Stimulated activated CD4-positive, alpha-beta T cell treated with anti-CD3 and anti-CD28 coated beads, Interleukin-15, amount 100 ng/mL, for 48 hours (primary cell): ENCODE measurements at places on chromosomes 1 and 21.

DNA sequence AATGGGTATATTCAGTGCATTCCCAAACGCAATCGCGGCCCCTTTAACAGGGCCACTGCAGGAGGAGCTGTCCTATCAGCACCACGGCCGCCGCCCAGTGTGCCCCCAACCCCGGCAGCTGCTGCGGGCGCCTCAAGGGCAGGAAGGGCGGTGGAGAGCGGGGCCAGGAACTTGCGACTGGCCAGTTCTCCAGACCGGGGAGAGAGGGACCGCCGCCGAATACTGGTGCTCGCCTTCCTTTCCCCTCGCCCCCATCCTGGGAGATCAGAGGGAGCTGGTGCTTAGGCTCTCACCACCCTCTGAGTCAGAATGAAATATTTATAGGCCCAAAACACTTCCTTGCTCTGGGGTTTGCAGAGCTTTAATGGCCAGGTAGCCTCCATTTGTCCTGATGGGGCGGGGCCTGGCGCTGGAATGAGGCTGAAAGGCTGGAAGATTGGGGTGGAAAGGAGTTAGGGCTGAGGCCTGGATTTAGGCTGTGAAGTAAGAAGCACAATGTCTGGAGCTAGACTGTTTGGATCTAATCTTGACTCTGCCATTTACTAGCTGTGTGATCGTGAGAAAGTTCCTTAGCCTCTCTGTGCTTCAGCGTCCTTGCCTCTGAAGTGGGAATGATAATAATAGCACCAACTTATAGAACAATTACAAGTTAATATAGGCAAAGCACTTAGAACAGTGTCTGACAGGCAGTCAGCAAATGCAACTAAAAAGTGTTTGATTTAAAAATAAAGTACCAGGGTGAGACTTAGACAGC is 75.5 kb downstream of the NAV1 start:
- DNase-seq: no peak

DNA sequence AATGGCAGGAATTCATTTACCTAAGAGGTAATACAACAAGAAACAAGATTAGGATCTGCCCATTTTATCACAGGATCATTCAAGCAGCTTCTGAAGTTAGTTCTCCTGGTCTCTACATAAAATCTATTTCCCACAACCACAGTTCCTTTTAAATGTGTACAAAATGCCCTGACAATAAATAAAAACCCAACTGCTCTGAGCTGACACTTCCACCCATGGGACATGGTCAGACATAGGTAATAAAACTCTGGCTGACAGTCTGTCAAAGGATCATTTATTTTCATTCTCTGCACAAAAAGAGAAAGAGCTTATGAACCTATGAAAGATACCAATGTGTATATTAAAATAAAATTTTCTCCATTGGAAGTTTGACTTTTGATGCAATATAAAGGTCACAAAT is 145.4 kb upstream of the PALMD start:
- no peak for DNase-seq

GRCh38 chr1:100791586-100791985 is 72.0 kb downstream of the VCAM1 start:
- no peak for DNase-seq

GRCh38 chr1:17191990-17192242 is 13.0 kb upstream of the PADI1 start:
- no peak for DNase-seq

GRCh38 chr1:220879076-220879508 is at the start of gene HLX:
Gene HLX, plus strand, starts transcription at chr1:220879443. Its CDS starts 415 bp downstream, at chr1:220879858.
- no peak for DNase-seq

DNA sequence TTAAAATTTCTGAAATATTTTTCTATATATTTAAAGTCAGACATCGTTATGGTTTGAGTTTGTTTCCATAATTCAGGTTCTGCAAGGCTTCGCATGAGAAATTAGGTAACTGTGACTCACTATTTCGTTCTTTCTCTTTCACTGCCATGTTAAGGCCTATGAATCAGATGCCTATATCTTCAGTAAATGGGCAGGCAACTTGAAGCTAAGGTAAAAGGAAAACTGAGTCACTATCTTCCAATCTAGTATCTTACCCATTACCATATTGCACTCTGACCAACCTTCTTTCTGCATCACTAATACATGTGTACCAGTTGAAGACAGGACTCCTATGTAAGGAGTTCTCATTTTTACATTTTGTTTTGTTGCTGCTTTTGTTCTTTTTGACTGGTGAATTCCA is 37.8 kb downstream of the PYHIN1 start:
- no peak for DNase-seq

GRCh38 chr1:21324368-21325141 is 34.3 kb upstream of the ECE1 start:
- DNase-seq: peak; percentile 76

DNA sequence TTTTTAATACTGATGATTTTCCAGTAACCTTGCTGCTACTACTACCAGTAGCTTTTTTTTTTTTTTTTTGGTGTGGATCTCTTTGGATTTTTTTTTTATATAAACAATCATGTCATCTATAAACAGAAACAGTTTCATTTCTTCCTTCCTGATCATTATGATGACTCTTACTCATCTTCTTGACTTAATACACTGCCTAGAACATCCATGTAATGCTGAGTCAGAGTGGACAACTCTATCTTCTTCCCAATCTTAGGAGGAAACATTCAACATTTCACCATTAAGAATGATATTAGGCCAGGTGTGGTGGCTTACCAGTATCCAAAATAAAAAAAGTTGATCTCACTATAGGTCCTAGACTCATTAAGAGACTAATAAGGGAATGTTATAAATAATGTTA is 69.1 kb downstream of the RUSC1 start:
- DNase-seq: no peak

DNA sequence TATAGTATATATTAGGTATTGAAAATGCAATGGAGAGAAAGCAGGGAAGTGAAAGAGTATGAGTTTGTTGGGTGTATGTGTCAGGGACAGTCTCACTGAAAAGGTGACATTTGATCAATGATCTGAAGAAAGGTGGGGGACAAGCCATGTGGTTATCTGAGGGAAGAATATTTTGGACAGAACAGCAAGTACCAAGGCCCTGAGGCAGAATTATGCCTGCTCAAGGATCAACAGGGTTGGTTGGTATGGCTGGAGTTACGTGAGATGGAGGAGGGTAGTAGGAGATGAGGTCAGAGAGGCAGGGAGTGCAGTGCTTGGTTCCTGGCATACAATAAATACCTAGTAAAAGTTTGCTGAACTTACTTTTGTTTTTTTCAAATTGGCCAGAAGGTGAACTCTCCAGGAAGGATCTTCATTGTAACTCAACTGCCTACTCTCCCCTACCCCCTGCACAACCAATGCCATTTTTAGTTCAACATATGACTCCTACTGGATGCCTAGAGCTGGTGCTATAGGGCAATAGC is 1.8 kb downstream of the LAMTOR2 start:
- no peak for DNase-seq

GRCh38 chr1:100188617-100189016 is 10.6 kb upstream of the LRRC39 start:
- DNase-seq: no peak

DNA sequence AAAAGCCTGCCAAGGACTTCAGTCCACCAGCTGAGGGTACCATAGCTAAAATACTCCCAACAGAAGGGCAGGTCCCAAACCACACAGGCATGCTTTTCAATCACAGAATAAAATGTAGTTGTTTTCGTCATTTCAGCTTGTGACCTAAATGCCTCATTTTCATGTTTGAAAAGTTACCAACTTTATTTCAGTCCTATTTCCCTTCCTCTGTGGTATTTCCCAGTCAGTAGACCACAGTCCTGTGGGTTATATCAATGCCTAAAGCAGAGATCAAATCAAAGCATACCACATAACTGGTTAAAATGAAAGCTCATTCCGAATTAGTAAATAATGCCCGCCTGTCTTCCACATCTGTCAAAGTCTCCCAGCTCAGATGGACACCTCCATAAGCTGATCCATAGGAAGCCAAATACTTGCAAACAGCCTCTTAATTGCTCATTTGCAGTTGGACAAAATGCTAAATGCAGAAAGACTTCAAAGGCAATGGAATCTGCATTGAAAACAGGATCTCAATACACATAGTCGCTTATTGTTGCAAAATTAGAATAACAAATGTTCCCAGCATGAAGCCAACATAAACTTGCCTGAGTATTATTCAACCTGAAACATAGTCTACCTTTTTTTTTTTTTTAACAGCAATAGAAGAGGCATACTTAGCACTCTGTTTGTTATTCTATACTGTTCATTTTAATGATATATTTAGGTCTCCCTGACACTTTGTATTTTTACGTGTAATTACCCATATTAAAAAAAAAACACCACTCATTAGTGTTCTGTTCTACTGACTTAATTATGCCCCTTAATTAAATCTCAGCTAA is 53.9 kb downstream of the NR5A2 start:
- no peak for DNase-seq

DNA sequence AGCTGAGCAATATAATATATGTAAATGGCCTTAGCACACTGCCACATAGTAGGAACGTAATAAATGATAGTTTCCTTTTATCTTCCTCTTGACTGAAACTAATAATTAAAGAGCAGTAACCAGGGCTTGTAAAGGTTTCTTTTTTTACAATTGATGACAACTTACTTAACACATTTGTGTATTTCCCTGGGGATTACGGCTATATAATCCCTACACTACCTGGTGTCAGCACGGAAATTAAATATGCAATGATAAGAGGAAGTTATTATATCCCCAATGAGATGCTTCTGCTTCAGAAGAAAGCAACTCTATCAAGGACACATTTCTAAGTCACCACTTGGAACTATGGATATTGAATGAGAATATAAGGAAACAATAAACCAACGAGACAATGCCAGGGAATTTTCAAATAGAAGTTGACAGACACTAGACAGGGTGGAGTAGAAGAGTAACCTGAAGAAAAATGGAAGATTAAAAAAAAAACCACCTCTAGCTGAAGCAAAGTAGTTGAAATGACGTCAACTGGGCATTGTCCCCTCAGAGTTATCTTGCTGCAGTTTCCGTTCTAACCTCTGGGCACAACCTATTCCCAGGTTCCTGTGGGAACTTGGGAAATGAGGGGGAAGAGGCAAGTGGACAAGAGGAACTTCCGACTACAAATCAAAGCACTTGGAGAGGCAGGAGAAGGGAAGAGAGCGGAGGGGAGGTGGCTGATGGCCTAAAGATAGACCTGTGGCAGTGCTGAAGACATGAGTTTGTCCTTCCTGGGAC is 66.5 kb downstream of the PLPP3 start:
- no peak for DNase-seq

- DNase-seq: no peak
Observed at GRCh38 chr1:36248250-36248894, 24.1 kb downstream of the THRAP3 start.

GRCh38 chr1:94118471-94118870 is 2.5 kb downstream of the ABCA4 start:
- DNase-seq: no peak

DNA sequence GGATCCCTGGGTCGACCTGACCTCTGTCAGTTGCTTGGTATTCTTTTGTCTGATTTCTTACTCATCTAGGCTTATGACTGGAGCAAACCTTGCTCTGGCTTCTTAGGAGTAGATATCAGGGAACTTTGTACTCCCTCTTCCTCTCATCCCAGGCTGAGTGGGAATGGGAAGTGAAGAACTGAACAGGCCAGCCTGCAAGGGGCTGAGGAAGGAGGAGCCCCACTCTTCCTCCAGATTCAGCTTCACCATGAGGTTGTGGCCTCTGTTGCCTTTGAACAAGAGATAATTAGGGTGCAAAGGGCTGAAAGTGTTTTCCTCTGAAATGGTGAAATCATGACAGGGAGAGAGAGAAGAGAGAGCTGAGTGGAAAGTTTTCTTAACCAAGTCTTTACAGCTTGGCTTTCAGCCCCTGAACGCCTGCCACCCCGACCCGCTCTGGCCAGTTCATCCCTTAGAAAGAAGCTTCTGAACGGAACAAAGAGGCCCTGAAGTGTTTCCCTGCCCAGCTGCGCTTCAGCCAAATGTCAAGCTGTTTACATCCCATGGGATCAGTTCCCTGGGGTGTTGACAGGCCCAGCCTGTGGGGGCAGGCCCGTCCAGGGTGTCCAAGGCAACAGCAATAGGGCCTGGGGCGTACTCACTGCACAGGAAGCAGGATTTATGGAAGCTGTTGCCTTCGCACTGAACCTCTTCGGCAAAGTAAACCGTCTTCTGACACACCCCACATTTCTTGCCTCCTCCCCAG is 11.2 kb downstream of the CSRP1 start:
- no peak for DNase-seq

- DNase-seq: no peak
Observed at GRCh38 chr1:205041001-205041715, 1.9 kb upstream of the CNTN2 start.

DNA sequence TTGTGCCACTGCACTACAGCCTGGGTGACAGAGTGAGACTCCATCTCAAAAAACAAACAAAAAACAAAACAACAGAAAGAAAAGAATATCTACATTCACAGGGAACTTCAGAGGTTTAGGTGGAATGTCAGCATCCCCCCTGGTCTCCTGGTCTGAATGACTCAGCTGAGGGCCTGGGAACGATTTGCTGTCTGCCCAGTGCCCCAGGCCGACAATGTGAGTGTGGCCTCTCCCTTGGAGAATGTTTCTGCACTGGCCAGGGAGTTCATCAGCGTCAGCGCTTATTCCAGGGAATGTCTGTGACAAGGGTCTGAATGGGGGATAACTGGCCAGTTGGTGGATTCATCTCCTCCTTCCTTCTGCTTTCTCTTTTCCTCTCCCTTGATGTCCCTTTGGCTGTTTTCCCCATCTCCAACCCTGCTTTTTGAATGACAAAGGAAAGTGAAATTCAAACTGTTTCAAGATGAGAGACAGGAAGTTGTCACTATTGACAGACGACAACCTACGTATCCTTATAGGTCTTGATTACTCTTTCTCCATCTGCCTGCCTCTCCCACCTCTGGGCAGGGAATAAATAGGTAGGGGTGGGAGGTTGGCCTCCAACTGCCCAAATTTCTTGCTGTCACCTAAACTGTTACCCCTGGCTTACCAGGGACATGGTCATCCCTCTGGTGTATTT is 213.1 kb downstream of the HHAT start:
- no peak for DNase-seq

GRCh38 chr1:212158912-212159796 is 123.6 kb downstream of the DTL start:
- no peak for DNase-seq

GRCh38 chr1:84163123-84163931 is 19.3 kb downstream of the PRKACB start:
- no peak for DNase-seq

GRCh38 chr21:44713130-44713529 is 1.8 kb upstream of the TSPEAR start:
- no peak for DNase-seq

- DNase-seq: no peak
Observed at GRCh38 chr1:177466286-177466685, 295.5 kb downstream of the BRINP2 start.

DNA sequence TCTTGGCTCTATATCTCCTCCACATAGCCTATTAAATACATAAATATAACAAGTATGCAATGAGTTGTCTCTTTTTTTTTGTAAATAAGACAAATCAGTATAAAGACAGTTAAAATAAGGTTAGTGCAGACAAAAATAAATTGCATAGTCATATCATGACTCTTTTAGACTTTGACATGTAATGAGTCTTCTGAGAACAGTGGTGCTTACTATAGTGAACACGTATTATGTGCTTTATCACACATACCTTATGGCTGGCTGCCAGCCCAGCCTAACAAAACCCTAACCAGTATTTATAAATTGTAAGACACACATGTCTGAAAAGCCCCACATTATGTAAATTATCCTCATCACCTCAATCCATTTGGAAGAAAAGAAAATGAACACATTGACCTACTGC is 29.1 kb upstream of the F13B start:
- no peak for DNase-seq
